ENCODE measurements at places on chromosomes 5 and 9. TPM values are rescaled to one million over a fixed set of nuclear protein-coding genes. Genes with fewer than 3 reads are reported as not detected.

- no peak for DNase-seq
Observed at GRCh38 chr9:19967888-19968459, 179.1 kb upstream of the SLC24A2 start.

Gene NOXA1
- 4.3 TPM for total RNA-seq

GRCh38 chr5:14057289-14057688 lies 85.9 kb upstream of the TRIO start:
- no peak for DNase-seq

GRCh38 chr5:170510559-170510958 lies 6.7 kb downstream of the KCNIP1 start:
- DNase-seq: no peak

GRCh38 chr9:91298311-91298710 lies 63.4 kb downstream of the AUH start:
- no peak for DNase-seq

Gene BASP1
- 12.0 TPM for total RNA-seq

GRCh38 chr5:6401410-6401809 lies 23.1 kb upstream of the MED10 start:
- no peak for DNase-seq

DNA sequence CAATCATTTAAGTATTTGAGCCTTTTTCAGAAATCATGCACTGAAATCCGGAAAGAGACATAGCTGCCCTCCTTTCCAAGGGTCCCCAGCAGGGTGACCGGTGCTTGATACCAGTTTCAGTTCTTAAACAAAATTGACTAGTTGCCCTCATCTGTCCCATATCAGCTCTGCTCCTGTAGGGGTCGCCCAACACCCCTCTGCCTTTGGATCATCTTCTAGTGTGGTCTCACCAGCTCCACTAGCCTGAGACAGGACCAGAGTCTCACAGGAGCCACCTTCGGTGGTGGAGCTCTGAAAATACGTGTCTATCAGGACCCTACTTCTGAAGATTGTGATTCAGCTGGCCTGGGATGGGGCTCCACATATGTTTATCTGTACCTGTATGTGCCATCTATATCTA lies 428.2 kb downstream of the ENC1 start:
- no peak for DNase-seq

DNA sequence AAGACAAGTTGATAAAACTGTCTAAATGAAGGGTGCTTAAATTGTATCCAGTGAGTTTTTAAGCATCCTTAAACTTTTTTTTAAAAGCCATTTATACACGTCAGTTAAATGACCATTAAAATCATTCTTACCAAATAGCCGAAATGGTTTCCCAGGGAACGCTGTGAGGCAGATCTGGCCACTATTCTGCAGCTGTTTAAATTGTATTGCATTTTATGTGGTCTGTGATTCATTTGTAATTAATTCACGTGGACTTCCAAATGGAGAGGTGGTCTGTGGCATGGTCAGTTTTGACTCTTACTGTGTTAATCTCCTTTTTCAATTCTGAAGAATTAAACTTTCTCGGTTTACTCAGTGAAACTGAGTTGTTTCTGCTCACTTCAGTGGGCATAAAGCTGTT lies 113.7 kb upstream of the OTULINL start:
- no peak for DNase-seq

DNA sequence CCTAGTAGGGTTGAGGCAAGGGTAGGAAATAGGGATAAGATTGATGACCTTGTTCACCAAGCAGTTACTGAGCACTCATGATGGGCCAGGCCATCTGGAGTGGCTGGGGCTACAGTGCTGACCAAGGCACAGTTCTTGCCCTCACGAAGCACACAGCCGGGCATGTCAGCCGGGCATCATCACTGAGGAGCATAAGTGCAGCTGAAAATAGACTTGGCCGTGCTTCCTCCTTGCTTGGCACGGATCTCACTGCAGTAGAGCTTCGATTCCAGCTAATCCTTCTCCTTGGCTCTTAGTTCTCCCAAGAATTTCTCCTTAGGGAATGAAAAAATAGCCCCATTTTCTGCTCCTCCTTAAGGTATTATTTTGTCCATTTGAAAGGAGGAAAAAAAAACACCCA lies 116.6 kb downstream of the NMUR2 start:
- peak; percentile 84 for DNase-seq

- DNase-seq: peak; percentile 55
Observed at GRCh38 chr5:91142819-91143218, 240.3 kb downstream of the ARRDC3 start.

Gene RIMOC1
- 16.7 TPM for total RNA-seq

Gene TMEM171
- not detected for total RNA-seq

GRCh38 chr5:120124961-120125360 lies 339.1 kb upstream of the PRR16 start:
- DNase-seq: no peak

GRCh38 chr9:20552874-20553557 lies 69.3 kb downstream of the MLLT3 start:
- no peak for DNase-seq

DNA sequence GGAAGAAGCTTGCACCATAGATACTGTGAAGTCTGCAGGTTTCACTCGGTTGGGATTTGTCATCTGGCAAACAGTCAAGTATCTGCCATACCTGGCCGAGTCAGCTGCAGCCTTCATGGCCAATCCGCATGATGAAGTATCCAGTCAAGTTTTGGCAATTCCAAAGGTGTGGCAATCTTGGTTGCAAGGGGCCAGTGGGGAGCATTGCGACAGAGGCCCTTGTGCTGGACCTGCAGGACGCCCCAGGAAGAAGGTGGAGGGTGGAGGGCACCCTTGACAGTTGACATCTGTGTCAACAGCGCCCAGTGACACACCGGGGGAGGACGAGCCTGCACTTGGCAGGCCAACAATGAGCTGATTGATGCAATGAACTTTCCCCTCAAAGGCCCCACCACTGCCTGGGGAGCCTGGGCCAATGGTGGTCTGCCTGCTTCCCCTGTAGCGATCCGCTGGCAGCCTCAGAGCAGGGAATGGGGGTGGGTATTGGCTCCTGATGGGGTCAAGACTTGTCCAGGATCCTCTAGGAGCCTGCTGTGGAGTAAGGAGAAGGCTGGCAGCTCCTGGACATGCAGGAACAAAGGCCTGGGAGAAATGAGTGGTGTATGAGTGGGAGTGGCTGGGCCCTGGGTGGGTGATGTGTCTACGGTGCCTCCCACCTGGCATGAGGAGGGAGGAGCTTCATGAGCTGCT lies 122.8 kb upstream of the PITX1 start:
- no peak for DNase-seq

DNA sequence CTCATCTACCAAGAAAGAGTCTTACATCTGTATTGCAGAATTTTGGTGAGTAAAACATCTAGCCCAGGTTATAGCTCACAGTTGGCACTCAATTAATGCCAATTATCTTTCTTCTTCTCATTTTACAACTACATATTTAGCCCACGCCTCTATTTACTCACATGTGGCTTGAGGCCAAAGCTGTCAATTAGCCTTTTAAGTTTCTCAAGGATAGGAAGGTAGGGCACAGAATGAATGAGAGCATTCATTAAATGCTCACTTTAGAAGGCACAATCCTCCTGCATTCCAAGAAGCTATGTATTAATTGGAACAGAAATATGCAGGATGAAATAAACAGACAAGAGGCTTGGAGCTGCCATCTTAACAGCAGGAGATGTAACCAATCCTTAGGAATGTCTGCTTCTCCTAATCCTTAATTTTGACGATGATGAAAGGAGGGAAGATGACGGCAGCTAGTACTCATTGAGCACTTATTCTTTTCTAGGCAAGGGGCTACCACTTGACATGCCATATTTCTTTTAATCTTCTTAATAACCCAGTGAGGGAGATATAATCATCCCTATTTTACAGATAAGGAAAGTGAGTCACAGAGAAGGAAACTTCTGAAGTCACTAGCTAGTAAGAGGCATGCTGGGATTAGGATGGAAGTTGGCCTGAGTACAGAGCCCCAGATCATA lies 30.8 kb upstream of the PANK3 start:
- DNase-seq: no peak

GRCh38 chr5:110918683-110919082 lies 152.8 kb upstream of the TSLP start:
- DNase-seq: no peak

- no peak for DNase-seq
Observed at GRCh38 chr9:111843971-111844370, 49.2 kb upstream of the SHOC1 start.

GRCh38 chr9:82418334-82418733 lies 429.8 kb downstream of the SPATA31D1 start:
- no peak for DNase-seq

Gene C9orf153
- total RNA-seq: 0.53 TPM

DNA sequence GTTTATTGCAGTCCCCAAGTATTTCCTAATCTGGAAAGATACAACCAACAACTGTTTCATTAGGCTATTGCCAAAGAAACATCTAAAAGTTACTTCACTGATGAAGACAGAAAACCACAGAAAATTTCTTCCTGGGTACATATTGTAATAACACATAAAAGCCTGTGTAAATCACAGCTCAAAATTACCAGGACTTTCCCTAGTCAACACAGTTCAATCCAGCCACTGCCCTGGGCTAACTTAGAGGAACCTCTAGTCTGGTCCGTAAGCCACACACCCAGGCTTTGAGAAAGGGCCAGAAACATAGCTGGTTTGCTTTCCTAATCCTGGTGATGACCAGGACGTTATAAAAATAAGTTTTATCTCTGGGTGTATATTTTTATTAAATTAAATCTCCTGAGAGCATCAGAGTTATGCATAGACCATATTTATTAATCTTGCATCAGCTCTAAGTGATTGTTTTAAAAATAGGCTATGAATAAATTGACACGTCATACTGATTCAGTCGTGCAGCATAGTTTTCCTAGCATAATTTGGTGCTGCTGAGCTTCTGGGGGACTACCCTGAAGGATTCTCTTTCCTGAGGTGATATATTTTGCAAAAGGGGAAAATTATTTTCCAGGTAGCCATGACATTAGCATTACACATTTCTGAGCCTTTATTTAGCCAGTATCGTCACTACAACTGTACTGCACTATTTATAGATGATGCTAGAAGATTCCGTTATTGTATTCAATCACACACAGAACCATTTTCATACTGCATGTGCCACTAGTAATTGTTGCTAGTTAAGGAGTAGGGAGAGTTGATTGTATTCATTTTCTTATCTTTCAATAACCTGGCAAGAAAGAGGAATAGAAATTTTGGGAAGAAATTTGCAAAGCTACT lies 12.6 kb upstream of the MUSK start:
- DNase-seq: peak; percentile 53

DNA sequence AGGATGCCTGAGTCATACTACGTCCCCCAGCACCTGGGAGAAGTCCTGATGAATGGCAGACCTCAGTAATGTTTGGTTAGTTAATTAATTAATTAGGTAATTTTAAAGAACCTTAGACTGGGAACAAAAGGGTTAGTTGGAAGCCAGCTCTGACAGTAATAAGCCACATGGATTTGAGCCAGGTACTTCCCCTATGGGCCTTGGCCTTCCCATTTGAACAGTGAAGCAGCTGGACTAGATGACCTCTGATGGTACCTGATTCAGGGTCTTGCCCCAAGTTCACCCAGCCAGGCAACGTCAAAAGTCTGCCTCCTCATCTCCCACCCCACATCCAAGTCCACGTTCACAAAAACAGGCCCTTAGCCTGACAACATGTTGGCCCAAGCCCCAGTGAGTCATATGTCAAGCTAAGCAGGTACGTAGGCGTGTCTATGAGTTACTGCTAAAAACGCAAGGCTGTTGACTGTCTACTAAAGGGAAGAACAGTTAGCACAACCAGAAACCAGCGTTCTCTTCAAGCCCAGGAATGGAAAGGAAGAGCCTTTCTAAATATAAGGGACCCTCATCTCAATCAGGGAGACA lies 303.2 kb downstream of the ACTL7B start:
- no peak for DNase-seq

Gene TLX3
- total RNA-seq: not detected

DNA sequence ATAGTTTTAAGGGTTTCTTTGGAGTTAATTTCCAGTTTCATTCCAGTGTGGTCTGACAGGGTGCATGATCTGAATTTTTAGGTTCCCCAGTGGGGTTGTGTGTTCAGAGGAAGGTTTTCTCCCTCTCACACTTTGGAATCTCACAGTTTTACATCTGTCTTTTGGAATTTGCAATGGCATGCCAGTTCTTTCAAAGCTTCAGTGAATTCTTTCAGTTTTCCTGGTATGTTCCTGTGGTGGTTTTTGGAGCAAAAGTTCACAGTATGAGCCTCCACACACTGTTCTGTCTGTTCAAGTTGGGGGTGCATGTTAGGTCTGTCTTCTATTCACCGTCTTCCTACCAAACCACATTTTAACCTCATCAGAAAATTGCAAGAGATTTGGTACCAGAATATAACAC lies 624.2 kb downstream of the KCTD16 start:
- no peak for DNase-seq

Gene SPRY4
- 14.1 TPM for total RNA-seq

Gene ROPN1L
- total RNA-seq: 1.3 TPM

DNA sequence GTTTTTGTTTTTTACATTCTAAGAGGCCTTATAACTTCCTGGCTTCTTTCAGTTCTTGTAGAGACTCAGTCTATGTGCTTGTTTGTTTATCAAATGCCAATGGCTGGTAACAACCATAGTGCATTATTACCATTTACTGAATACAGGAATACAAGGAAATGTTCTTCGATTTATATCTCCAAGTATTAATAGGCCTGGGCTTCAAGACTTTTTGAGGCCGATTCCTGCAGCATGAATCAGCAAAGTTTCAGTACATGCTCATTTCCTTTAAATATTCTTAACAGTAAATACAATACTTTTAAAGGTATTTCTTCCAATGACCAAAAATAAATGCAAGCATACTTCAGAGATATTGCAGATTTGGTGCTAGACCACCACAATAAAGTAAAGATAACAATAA lies 535.3 kb downstream of the EFNA5 start:
- DNase-seq: no peak

DNA sequence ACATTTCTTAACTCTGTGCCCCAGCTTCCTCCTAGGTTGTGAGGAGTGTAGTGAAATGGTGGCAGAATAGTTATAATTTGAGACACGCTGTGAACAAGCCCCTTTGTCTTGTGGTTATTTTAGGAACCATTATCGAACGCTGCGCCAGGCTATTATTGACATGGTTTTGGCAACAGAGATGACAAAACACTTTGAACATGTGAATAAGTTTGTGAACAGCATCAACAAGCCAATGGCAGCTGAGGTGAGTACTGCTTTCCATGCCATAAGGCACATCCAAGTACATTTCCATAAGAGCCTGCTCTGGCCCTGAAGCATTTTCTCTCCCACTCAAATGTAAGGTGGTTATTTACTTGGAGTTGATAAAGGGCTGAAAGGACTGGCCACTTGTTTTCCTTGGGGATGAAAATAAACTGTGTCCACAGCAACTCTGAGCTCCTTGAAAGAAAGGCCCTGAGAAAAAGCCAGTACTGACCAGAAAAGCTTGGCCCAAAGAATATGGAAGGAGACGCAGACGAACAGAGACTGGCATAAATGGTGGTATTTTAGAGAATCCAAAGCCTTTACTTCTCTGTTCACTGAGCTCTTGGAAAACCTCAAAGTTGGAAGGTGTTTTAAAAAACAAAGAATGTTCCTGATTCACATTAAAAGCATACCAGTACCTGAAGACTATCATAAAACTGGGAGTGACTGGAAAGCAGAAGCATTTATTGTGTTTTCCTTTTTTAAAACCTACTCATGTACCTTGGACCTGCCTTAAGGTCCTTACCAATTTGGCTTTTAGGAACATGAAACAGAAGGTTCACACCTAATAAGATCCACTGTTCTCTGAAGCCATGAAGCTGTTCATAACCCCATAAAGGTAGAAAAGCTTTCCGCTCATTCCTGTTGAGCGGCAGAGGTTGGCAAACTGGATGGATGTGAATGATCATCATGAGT lies 72.2 kb downstream of the WDR41 start:
- no peak for DNase-seq

All from right cardiac atrium (tissue), 5 donors.